ENCODE measurements at places on chromosomes 4 and X.

GRCh38 chr4:1793940-1794808 is 1.1 kb downstream of the FGFR3 start:
- no peak for DNase-seq

GRCh38 chr4:121773883-121774282 is 8.9 kb upstream of the SMIM43 start:
- DNase-seq = no peak

- DNase-seq = no peak
These were observed 258.9 kb downstream of the TENM3 start for GRCh38 chr4:182502064-182502463.

- DNase-seq = no peak
These were observed 39.0 kb downstream of the GUCY1A1 start for GRCh38 chr4:155705664-155706063.

GRCh38 chr4:4694296-4694772 is 152.5 kb upstream of the STX18 start:
- no peak for DNase-seq

- no peak for DNase-seq
These were observed 92.3 kb upstream of the ADRA2C start for GRCh38 chr4:3673716-3674478.

GRCh38 chr4:77605210-77605902 is at the start of gene CXCL13:
Gene CXCL13, plus strand, starts transcription at chr4:77605820. Its CDS starts 46 bp downstream, at chr4:77605866.
- DNase-seq = no peak

DNA sequence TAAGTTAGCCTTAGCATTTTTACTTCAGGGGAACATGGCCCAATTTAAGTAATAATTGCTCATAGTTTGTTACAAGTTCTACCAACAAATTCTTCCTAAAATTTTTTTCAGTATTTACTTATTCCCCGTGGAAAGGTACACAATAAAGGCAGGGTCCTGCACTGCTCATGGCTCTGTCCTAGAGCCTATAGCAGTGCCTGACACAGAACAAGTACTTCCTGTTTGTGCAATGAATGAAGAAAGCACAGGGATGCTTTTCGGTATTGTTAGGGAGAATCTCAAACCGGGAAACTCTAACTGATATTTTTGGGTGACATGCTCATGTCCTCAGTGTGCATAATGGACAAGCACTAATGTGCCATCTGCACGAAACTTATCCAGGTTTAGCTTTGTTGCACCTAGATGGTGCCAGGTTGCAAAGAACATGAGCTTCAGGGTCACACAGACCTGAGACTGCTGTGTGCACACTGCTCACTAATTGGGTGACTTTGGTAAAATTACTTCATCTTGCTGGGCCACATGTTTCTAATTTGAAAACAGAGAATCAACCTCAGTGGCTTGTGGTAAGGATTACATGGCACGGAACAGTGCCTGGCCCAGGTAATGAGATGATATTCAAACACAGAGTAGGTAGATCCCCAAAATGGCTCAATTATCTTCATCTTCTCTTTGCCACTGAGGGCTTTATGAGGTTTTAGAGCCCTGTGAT is 175.8 kb upstream of the NPY2R start:
- DNase-seq = no peak

DNA sequence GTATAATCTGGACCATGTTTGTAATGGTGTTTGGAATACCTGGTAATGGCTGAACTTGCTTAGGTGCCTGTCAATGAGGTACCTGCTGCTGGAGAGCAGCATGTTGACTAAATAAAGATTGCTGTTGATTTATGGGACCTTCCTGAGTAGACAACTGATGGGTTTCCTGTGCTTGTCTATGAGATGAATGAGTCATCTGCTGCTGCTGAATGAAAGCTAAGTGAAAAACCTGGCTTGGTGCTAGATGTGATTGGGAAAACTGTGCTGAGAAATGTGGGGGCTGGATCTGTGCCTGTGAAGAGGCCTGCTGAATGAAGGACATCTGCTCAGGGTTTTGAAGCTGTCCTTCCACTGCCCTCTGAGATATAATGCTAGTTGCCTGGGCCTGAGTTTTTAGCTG is 69.6 kb downstream of the WNK3 start:
- no peak for DNase-seq

- DNase-seq = no peak
These were observed 110.7 kb upstream of the NKX1-1 start for GRCh38 chr4:1516881-1517480.

GRCh38 chr4:173477016-173477415 is 53.0 kb downstream of the HAND2 start:
- no peak for DNase-seq

- DNase-seq = no peak
These were observed 979 bp downstream of the EFNB1 start for GRCh38 chrX:68829582-68830418.
